ENCODE measurements at places on chromosomes 7 and 10. TPM values are rescaled to one million over a fixed set of nuclear protein-coding genes. Genes with fewer than 3 reads are reported as not detected.

- peak; percentile 47 for DNase-seq
These were observed 60.2 kb downstream of the ZNF277 start for GRCh38 chr7:112266595-112267270.

DNA sequence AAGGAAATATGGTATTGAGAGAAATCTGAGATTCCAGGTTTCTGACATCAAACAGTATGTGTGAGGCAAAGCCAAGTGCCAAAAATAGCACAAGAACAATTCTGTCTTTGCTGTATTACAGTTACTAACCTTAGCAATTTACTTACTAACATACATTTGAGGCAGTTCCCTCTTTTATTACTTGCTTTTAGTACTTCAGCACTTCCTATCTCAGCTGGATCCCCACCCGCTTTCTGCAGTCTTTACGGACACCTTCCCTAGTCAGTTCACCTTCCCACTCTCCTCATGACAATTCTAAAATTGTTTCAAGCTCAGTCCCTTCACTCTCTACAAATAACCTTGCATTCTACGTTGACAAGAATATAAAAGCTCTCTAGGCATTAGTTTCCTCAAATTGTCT is 79.2 kb downstream of the ELAPOR2 start:
- DNase-seq = no peak

- DNase-seq = no peak
These were observed 449.1 kb upstream of the ANKRD30A start for GRCh38 chr10:36676321-36676720.

GRCh38 chr10:29389493-29389892 is 100.6 kb downstream of the LYZL1 start:
- DNase-seq = no peak

DNA sequence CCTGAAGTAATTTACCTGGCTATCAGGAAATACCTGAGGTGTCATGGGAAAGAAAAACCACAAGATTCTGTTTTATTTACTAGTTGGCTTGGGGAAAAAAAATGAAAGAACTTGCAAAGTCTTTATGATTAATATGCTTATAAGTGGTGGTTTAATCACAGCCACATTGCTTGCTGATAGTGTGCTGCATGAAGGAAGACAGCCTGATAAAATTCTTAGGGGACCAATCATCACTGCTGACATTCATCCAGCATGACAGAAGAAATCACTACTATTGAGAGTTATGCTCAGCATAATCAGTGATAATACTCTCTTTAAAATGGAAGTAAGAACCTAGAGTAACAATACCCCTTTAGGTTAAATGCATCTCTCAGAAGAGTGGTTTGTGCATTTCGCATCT is 150.2 kb upstream of the LRRN3 start:
- peak; percentile 39 for DNase-seq

DNA sequence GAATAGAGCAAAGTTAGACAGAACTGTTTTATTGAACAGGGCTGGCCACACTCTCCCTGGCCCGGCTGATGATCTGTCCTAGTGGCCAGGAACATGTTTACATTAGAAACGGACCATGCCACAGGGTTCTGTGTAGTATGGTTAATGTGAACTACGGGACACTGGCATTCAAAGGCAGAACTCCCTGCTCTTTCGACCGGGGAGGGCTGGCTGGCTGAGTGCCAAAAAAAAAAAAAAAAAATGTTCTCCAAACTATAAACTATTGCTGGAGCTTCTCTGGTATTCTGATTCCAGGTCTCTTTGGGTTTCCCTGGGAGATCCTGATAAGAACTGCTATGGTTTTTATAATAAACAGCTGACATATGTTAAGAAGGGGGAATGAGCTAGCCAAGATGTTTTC is 1262.6 kb upstream of the SORCS1 start:
- DNase-seq = peak; percentile 4

AMPH gene
- 3.6 TPM for total RNA-seq

TRA2A gene
- total RNA-seq = 30.4 TPM

- no peak for DNase-seq
These were observed 4.6 kb downstream of the ITGB1 start for GRCh38 chr10:32953277-32953927.

DNA sequence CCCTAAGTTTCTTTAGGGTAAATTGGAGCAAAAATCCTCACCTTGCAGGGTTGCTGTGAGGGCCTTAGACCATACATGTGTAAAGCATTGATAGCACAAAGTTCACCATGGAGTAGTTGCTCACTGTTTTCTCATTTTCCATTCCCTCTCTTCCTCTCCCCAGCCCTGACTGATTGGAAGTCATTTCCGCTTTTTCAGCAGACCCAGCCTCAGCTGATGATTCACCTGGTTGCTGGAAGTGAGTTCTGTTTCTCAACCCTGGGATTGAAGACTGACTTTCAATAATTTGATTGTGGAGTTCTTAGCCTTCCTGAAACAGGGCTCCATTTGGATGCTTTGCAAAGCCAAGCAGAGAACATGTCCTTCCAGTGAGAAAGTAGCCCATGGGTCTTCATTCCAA is 107.0 kb downstream of the PLXNA4 start:
- peak; percentile 54 for DNase-seq

DNA sequence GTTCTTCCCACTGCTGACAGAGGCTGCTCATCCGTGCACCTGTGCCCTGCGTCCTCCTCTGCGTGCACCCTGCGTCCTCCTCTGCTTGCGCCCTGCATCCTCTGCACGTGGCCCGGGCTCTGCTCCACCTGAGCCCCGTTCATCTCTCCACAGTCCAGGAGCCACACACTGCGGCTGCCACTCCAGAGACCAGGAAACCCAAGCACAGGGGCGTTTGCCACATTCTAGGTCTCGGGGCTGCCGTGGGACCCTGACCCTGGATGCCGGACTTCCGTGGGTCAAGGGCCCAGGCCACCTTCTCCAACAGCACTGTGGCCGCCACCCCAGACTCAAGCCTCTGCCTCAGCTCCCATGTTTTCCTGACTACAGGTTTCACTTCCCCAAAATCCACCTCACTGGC is 460.4 kb downstream of the PTPRN2 start:
- no peak for DNase-seq

DNA sequence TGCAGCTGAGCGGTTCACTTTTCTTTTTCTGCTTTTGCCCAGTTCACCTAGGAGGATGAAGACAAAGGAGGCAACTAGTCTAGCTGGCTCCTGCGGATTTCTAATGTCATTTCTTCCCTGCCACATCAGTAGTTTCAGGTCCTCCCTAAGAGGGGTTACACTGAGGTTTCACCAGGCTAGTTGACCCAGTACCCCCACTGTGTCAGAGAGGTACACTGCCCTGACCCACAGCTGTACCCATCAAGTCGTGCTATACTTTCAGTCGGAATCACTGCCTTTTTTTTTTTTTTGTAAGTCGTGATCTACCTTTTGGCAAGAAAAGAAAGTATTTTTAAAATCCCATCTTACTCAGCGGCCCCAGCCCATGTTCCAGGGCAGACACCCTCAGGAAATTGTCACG is 243.5 kb downstream of the CELF2 start:
- no peak for DNase-seq

DNA sequence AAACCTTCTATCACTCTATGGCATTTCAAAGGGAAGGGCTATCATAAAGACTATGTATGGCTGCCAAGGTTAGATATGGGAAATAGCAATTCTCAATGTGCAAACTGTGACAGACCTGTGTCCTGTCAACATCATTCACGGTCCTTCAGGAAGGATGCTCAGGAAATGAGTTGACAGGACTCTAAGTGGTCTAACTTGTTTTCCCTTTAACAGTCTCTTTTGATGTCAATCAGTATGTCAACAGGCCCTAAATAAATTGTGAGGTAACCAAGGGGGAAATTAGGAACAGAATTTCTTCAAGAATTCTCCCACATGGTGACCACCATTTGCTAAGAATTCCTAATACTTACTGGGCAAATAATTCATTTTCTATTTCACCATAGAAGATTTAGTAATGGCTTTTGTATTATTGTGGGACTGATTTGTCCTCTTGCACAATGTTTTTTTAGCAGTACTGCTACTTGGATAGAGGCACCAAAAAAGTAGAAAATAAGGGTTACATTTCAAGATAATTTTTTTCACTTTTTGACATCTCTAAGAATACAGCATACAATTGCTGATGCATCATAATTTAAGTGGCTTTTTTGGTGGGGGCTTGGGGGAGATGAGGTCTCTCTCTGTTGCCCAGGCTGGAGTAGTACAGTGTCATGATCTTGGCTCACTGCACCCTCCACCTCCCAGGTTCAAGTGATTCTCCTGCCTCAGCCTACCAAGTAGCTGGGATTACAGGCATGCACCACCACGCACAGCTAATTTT is 275.8 kb downstream of the CACNA2D1 start:
- DNase-seq = no peak

DNA sequence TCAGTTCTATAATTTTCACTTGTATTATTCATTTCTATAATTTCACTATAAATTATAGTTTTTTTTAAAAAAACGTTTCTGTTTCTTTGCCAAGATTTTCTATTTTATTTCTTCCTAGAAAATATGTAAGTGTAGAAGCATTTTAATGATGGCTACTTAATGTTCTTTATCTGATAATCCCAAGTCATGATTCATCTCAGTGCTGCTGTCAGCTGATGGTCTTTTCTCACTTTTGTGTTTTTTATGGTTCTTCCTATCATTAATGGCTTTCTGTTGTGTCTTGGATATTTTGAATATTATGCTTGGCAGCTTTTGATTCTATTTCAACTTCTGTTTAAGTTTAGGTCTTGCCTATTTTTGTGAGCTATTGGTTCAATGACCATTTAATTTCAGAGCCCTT is 268.6 kb downstream of the BAMBI start:
- peak; percentile 53 for DNase-seq

SYT15B gene
- total RNA-seq = not detected

DNA sequence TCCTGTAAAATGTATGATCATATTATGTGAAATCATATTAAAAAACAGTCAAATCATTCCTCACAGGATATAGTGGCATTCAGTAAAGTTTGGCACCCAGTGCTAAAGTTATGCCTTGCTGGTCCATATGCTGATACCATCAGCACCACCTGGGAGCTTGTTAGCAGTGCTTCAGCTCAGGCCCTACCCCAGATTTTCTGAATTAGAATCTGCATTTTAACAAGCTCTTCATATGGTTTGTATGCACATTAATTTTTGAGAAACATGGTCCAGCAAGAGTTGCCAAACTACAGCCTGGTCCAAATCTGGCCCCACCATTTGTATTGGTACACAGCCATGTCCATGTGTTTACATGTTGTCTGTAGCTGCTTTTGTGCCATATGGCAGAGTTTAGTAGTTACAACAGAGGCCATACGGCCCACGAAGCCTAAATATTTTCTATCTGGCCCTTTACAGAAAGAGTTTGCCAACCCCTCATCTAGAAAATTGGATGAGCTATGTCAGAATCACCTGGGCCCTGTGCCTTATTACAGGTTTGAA is 30.1 kb downstream of the RAB18 start:
- DNase-seq = no peak

GRCh38 chr7:95781961-95782586 is 9.7 kb downstream of the DYNC1I1 start:
- DNase-seq = no peak

MAP3K8 gene
- 20.0 TPM for total RNA-seq

DNA sequence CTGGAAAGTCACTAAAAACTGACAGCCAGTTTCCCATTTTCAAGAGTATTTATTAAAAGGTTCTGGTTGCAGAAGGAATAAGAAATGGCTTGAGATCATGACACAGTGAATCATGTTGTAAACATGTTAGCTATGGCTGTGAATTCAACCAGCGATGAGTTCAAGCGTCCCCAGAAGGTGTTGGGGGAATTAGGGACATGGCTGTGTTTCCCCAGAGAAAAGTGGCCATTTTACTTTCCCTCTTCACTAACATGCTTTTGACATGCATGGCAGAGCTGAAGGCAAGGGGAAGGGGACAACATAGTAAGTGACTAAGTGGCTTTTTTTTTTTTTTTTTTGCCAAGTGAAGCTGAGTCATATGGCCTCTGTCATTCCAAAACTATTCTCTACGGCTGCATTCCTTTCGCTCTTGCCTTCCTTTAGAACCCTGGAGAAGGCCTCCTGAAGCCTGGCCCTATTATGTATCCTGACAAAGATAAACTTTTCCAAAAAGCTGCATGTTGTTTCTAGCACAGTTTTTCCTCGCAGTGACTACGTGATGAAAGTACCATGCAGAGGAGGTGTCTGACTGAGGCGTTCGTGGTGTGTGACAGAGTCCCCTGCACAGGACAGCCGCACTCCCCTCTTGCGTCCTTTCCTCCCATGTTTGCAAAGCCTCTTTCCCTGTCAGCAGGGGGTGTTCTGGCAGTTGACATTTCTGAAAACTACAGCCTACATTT is 46.9 kb downstream of the EGFR start:
- peak; percentile 91 for DNase-seq

ITGB1 gene
- 2,693 TPM for total RNA-seq

GRCh38 chr10:98062424-98062823 is 32.0 kb upstream of the CRTAC1 start:
- no peak for DNase-seq

GRCh38 chr7:22027475-22027874 is 81.8 kb upstream of the CDCA7L start:
- DNase-seq = no peak

DNA sequence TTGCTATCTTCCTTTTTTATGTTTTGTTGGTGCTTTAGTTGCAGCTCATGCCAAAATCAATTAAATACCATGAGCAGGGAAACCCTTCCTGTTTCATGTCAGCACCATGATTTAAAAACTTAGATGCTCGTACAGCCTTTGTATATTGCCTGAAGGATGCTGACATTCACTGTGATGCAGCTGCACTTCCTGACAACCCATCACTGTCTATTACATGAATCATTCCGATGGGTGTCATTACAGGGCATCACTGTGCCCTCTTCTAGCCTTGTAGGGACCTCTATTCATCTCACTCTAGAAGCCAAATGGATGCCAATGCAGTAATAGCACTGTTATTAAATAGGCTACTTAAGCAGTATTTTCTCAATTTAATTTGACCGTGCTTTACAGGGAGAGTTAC is 18.3 kb upstream of the ITGB1 start:
- DNase-seq = no peak

FRG2B gene
- not detected for total RNA-seq

DNA sequence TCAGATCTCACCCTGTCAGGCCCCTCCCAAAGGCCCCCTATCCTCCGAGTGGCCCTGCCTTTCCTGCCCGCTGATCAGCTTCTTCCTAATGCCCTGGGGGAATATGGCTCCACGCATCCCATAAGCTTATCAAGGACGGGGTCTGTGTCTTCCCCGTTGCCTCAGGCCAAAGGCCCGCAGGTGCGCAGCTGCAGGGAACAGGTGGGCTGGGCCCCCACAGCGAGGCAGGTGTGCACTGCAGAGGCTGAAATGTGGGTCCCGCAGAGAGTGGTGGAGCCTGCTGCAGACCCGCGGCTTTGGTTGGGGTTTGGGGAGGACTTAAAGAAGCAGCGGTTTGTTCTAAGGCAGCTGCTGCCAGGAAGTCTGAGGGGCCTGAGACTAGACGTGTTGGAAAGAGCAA is 220.8 kb upstream of the TCERG1L start:
- DNase-seq = no peak

CDH23 gene
- 0.17 TPM for total RNA-seq

SEMA4G gene
- 1.8 TPM for total RNA-seq

DNA sequence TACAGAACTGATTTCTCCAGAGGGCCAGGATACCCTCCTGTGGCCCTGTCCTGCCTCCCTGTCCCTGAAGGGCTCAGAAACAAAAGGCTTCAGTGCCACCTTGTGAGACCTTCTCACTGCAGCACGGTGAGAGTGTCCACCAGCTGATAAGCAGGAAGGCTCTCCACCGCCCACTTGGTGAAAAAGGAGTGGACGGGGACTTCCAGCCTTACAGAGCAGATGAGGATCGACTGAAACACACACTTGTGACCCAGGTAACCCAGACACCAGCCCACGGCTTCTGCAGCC is 330.1 kb downstream of the GRID1 start:
- DNase-seq = no peak

Data from fibroblast of lung (primary cell).